PC-3 (cell line): ENCODE measurements at places on chromosomes 2 and 18.

GRCh38 chr2:86577817-86578456 is 14.7 kb upstream of the CHMP3 start:
- no peak for DNase-seq

GRCh38 chr18:60549338-60549960 is 176.9 kb upstream of the MC4R start:
- DNase-seq: peak; percentile 87

DNA sequence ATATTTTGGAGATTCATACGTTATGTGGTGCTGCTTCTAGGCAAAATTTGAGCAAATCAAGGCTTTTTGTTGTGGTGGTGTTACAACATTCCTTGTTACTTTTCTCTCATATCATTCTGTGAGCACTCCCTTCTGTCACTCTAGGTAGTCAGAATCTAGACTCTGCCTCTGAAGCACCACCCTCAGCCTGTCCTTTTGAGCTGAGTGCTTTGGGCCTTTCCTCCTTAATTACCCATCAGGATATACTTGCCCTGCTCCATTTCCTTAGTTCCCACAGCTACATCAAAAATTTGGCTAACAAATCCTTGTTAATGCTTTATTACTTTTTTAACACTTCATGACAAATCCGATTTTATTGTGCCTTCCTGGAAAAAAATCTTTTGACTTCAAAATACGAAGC is 289.6 kb downstream of the CALCRL start:
- no peak for DNase-seq

GRCh38 chr2:219951099-219951498 is 323.7 kb downstream of the SLC4A3 start:
- no peak for DNase-seq

DNA sequence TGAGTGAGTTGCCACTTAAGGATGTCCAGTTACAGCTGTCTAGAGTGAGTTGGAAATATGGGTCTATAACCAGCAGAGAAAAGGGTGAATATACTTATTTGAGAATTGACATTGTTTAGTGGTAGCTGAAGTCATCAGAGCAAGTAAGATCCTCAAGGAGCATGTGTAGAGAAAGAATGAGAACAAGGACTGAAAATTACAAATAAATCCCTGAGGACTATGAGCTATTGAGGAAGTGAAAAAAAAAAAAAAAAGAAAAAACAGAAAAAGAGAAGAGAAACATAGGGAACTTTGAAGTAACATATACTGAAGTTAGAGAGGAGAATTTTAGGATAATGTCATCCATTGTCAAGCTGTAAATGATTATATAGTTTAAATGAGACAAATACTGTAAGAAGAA is 134.0 kb upstream of the CCDC68 start:
- no peak for DNase-seq

DNA sequence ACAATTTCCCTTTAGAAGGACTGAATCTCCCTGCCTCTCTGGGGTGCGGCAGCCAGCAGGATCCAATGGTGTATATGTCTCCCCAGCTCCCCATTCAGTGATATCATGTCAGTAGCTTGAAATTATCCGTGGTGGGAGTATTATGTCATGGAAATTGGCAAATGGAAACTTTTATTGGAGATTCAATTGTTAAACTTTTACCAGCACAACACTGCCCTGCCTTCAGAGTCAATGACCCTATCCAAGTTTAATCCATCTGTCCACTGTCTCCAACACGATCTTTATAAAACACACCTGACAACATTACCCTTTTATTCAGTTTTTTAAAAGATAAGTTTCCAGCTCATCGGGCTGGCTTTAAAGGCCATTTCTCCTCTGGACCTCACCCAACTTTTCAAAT is 5.0 kb upstream of the IL1RN start:
- DNase-seq: no peak

DNA sequence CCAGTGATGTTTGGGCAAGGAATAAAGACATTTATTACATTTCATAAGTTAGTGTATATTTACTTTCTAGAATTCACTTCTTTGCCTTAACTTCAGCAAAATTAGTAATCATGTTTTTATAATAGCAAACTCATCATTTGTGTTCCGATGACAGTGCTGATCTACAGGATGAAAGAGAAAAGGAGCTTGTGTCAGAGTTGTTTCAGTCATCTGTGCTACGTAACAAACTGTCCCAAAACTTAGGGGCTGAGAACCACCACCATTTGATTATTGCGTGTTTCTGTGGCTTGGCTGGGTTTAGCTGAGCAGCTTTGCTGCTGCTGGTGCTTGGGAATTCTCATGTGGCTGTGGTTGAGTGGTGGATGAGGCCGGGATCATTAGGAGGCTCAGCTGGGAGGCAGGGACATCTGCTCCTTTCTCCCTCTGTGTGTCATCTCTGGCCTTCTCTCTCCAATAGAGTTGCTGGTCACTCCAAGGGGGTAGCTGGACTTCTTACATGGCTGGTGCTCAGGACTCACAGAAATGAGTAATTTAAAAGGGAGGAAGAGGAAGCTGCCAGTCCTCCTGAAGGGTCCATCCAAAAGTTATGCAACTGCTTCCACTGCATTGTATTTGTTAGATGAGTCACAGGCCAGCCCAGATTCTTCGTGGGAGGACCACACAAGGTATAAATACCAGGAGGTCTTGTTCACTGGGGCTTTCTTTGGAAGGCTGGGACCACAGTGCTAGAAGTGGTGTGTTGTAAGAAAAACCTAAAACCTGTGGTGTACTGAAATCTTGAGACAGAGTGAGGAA is 43.4 kb upstream of the HAAO start:
- peak; percentile 94 for DNase-seq

DNA sequence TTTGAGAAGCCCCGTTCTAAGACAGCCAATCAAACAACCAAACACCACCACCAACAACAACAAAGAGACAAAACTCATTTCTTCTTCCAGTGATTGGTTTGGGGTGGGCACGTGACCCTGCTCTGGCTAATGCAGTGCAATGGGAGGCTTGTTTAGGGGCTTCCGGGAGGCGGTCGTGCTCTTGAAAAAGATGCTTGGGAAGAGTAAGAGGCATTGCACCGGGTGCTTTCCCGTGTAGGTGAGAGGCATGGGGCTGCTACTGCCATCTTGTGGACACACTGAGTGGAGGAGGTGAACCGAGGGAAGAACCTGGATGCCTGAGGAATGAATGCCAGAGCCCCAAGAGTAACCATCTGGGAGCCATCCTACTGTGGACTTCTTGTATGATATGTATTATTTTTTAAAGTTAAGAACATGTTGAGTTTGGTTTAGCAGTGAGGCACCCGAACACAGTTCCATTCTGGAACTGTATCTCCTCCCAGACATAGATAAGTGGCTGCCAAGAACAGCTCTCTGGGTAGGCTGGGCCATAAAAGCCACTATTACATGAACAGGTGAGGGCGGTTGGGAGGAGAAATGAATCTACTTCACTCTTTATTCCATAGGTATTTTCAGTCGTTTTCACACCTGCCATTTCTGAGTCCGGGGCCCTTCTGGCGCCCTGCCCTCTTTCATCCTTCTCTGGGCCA is 19.1 kb upstream of the ARHGAP25 start:
- peak; percentile 86 for DNase-seq

- no peak for DNase-seq
Measured at GRCh38 chr2:25481381-25482300, 139.9 kb upstream of the DNMT3A start.
